ENCODE measurements at places on chromosomes 5 and 9.

DNA sequence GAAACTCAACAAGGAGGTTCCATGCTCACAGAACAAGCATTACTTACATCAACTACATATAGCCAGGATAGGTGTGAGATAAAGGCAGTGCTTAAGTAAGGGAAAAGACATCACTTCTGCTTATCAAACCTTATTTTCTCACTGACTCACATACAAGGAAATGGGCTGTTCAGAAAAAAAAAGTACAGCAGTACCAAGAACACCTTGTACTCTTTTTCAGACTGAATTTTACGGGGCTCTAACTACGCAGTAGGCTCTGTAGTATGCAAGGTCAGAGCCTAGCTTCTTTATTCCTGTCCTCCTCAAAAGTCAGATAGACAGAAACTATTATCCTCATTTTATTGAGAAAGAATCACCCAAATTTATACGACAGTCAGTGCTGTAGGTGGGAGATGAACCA lies 5.8 kb downstream of the PSMB7 start:
- no peak for DNase-seq

- DNase-seq: no peak
These were observed 323.5 kb downstream of the TLE4 start for GRCh38 chr9:79895232-79895631.

DNA sequence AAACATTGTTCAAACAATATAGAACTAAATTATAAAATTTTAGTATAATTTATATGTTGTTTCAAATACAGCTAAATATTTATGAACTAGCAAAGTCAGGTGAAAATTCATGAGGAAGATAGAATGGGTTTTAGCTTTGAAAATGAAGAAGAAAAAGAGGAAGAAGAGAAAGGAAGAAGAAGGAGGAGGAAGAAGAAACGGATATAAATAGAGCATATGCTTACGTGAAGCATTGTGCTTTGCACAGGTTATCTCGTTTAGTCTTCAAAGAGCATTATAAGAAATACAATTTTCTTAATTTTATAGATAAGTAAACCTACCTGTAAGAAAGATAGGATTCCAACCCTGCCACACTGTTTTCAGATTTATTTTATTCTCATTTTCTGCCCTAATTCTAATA lies 620.6 kb upstream of the DAB2 start:
- DNase-seq: no peak

- no peak for DNase-seq
These were observed 35.4 kb upstream of the IL17B start for GRCh38 chr5:149414405-149415065.

- no peak for DNase-seq
These were observed 488.0 kb upstream of the CTNND2 start for GRCh38 chr5:12392246-12392645.

- DNase-seq: no peak
These were observed 83.2 kb downstream of the AK8 start for GRCh38 chr9:132794730-132795380.

GRCh38 chr5:87752362-87752761 lies 339.6 kb upstream of the CCNH start:
- DNase-seq: no peak

DNA sequence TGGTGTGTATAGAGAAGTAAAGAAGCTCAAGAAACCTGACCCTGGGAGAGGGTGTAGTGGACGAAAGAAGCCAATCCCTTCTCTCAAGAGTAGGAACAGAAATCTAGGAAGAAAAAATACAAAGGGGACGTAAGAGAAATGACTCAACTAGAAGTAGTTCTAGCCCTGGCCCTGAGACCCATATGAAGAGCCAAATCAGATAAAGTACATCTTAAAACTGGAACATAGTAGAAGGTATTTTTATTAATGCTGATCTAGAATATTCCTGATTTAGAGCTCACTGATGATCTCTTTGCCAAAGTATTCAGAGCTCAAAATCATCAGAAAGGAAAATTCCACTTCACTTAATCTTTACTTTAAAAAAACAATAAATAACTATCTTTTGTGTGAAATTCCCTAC lies 184.8 kb downstream of the MLLT3 start:
- no peak for DNase-seq

- DNase-seq: no peak
These were observed 150.8 kb upstream of the RANBP3L start for GRCh38 chr5:36452424-36453006.

GRCh38 chr9:89617978-89618377 lies 13.2 kb downstream of the GADD45G start:
- DNase-seq: no peak

DNA sequence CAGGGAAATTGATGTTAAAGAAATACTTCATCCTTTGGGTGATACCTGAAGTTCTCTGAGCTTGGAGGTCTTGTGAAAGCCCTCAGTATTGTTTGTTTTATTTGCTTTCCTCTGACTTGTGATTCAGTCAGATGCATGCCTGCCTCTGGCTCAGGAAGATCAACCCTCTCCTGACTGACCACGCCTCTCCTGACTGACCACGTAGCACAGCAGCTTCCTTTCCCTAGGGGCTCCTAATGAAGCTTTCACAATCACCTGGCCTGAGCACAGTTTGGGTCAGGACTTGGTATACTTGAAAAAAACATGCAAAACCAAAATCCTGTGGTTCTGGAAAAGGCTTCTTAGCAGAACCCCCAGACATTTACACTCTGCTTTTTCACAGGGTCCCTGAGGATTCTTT lies 3.8 kb downstream of the TGFBI start:
- DNase-seq: no peak

- no peak for DNase-seq
These were observed 586.4 kb downstream of the LRRC70 start for GRCh38 chr5:63164838-63165535.

DNA sequence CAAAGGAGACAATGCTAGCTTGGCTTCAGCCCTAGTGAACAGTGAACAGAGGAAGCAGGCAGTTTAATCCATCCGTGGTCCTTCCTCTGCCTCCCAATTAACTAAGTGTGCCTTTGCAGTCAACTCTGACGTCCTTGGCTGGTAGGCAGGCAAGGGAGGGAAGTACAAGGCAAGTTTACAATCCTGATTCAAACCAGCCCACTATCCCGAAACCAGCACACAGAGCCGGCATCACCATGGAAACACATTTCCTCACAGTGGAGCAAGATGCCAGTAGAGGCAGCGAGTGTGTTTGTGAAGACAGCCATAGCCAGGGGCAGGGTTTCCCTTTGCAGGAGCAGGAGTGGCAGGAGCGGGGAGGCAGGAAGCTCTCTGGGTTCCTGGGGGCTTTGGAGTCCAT lies 73.9 kb downstream of the GOLPH3 start:
- DNase-seq: no peak

GRCh38 chr5:1415626-1416360 lies 29.4 kb downstream of the SLC6A3 start:
- DNase-seq: no peak

DNA sequence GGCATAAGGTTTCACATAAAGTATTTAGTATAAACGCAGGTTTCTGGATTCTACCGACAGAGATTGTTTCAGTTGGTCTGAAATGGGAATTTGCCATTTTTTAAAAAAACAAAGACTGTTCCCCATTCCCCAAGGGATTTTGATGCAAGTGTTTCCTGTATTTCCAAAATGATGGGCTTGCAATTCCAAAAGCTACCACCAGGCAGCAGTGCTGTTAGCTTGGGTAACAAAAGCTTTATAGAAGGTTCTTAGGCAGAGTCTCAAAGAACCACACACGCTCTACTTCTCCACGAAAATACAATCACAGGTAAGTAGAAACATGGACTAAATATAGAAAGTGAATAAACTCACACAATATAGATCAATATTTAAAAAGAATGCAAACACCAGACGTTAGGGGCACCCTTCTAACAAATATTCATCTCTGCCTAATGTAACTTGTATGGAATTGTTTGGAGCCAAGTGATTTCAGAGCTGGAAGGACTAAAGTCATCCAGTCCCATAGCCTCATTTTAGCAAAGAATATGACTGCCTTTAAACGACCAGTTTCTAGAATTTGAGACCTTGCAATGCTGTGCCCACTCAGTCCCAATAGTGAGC lies 154.3 kb downstream of the SPOCK1 start:
- DNase-seq: no peak

Data from stimulated activated CD8-positive, alpha-beta memory T cell treated with anti-CD3 and anti-CD28 coated beads, Interleukin-4, amount 100 ng/mL, for 1 hour (primary cell).